ENCODE measurements at places on chromosomes 13 and 19. TPM values are rescaled to one million over a fixed set of nuclear protein-coding genes. Genes with fewer than 3 reads are reported as not detected.
A peak's percentile ranks its signal among the peaks of the same experiment; 100 is the strongest.

- DNase-seq, result no peak
Observed at GRCh38 chr13:20411638-20412342, 113.9 kb downstream of the CRYL1 start.

- no peak for DNase-seq
Observed at GRCh38 chr13:24307211-24308067, 1.9 kb upstream of the C1QTNF9 start.

Gene MBD3L2
- not detected for total RNA-seq

GRCh38 chr19:47507924-47508553 lies 6.8 kb downstream of the NAPA start:
- peak; percentile 11 for DNase-seq

Gene PPFIA3
- total RNA-seq, result 35.9 TPM

Gene HIPK4
- total RNA-seq, result 0.16 TPM

- no peak for DNase-seq
Observed at GRCh38 chr19:5826531-5827341, 12.8 kb downstream of the FUT6 start.

Gene IL11
- 0.16 TPM for total RNA-seq

- no peak for DNase-seq
Observed at GRCh38 chr13:114319441-114319913, 5.2 kb downstream of the CHAMP1 start.

Gene PLPPR3
- 99.5 TPM for total RNA-seq

DNA sequence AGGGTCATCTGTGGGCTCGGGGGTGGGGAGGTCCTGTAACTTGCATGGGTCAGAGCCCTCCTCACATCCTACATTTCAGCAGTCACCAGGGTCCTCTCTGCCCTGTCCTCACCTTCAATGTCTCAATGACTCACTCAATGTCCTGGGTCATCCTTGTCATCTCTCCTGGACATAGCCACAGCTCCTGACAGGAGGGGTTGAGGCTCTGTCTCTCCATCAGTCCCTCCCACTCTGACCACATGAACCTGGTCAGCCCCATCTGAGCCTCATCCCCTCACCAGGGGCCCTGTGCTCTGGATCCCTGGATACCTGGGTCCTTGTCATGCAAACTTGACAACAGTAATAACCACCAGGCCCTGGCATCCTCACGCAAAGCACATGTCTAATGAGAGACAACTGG lies 13.4 kb downstream of the CEACAM21 start:
- DNase-seq, result no peak

DNA sequence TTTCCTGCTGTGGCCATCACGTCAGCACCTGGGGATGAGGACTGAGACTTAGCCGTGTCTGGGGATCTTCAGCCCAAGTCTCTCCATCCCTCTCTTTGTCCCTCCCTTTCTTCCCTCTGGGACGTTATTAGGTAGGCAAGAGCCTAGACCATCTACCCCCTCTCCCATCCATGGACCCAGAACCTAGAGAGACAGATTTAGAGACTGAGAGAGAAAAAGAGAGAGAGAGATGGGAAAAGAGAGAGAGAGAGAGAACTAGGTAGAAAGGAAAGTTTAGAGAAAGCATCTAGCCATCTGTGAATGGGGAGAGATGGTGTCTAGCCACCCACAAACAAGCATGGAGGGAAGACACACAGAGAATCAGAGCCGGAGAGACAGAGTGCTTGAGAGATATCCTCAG lies 473 bp downstream of the KLK4 start:
- no peak for DNase-seq

- DNase-seq, result no peak
Observed at GRCh38 chr19:2209408-2209807, 26.7 kb downstream of the PLEKHJ1 start.

DNA sequence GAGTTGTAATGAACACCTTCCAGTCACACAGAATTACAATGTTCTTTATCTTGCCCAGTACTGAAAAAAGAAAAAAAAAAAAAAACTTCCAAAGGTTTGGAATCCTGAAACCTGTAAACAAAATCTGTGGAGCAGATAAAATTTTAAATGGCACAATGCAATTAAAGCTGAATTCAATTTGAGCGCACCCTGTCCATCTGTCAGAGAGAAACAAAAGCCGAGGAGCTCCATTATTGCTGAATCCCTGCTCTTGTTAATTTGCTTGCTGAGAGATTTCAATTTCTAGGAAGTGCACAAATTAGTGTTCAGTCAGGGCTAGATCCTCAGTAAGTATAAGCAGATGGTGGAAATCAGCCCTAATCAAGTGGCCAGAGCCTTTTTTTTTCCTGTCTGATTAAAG lies 65.2 kb downstream of the DACH1 start:
- no peak for DNase-seq

Gene ZNF285
- 36.3 TPM for total RNA-seq

Gene SYT5
- 36.8 TPM for total RNA-seq

Gene MARCHF2
- total RNA-seq, result 52.3 TPM

GRCh38 chr13:52412128-52412527 lies 6.2 kb upstream of the THSD1 start:
- no peak for DNase-seq

DNA sequence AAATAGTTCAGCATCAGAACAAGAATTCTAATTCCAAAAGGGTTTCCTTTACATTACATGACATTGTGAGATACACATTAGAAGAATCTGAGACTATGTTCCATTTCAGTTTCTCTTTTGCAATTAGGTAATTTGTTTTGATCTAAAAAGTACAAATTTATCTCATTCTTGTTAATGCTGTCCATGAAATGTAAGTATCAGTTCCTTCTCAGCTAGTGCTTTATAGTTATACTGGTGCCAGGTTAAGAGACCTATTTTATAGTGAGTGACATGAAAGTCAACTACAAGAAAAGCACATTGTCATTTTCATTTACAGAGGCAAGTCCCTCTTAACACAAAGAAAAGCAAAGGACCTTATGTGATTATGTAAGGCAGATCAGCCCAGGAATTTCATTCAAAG lies 43.9 kb downstream of the RCBTB2 start:
- DNase-seq, result no peak

Data from occipital lobe (tissue), 3 donors.